ENCODE measurements at places on chromosomes 16 and 17.

DNA sequence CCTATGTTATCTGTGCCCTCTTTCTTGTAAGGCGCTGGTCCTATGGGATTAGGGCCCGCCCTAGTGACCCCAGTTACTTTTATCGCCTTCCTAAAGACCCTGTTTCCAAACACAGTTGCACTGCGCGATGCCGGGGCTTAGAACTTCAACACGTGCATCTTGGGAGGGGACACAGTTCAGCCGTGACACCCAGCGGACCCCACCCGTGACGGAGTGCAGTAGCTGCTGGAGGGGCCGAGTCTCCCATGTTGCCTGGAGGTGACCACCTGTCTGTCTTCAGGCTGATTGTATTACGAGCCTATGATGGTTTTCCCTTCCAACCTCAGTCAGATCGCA is 9.4 kb downstream of the BAIAP2 start:
- no peak for DNase-seq

DNA sequence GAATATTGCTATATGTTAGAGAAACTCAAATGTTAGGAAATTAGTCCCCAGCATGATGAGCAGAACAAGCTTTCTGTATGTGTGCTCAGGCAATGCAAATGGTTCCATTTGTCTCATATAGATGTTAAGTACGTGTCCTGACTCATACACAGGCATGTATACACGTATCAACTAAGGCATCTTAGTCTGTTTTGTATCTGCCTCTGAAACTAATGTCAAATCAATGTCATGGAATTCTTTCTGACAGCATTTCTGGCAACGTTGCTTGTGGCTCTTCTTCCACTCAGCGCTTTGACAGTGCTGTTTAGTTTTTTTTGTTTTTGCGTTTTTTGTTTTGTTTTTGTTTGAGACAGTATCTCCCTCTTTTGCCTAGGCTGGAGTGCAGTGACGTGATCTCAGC is 111.9 kb downstream of the CNTNAP4 start:
- no peak for DNase-seq

GRCh38 chr17:81680150-81680549 is 3.4 kb downstream of the ARL16 start:
- no peak for DNase-seq

DNA sequence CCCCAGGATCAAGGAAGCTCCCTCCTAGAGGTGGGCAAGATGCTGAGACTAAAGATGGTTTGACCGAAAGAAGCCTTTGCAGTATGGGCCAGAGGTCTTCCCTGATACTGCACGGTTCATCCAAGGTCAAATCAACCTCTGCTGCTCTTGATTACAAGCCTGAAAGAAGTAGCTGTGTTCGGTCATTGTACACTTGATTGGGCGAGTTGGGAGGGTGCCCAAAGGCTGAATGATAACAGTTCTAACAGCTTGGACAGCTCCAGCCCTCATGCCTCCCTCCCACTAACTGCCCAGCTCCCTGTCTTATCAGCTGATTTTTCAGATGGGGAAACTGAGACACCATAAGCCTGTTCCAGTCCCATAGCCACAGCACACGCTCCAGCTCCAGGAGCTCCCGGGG is 42.8 kb downstream of the ABCC12 start:
- no peak for DNase-seq

- DNase-seq, result peak; percentile 74
Observed at GRCh38 chr17:58335779-58336455, 7.3 kb upstream of the TSPOAP1 start.

Data from CD4-positive, alpha-beta T cell (primary cell).